Body of pancreas (tissue), 4 donors: ENCODE measurements at places on chromosomes 16 and 17. TPM values are rescaled to one million over a fixed set of nuclear protein-coding genes. Genes with fewer than 3 reads are reported as not detected.

Gene HCRT
- total RNA-seq, result not detected

Gene SLC6A2
- total RNA-seq, result not detected

Gene HOXB7
- 0.52 TPM for total RNA-seq

Gene NUPR1
- total RNA-seq, result 32.0 TPM

Gene CLDN7
- 92.3 TPM for total RNA-seq
